Peyer's patch (tissue), 4 donors: ENCODE measurements at places on chromosomes 7 and 10.

DNA sequence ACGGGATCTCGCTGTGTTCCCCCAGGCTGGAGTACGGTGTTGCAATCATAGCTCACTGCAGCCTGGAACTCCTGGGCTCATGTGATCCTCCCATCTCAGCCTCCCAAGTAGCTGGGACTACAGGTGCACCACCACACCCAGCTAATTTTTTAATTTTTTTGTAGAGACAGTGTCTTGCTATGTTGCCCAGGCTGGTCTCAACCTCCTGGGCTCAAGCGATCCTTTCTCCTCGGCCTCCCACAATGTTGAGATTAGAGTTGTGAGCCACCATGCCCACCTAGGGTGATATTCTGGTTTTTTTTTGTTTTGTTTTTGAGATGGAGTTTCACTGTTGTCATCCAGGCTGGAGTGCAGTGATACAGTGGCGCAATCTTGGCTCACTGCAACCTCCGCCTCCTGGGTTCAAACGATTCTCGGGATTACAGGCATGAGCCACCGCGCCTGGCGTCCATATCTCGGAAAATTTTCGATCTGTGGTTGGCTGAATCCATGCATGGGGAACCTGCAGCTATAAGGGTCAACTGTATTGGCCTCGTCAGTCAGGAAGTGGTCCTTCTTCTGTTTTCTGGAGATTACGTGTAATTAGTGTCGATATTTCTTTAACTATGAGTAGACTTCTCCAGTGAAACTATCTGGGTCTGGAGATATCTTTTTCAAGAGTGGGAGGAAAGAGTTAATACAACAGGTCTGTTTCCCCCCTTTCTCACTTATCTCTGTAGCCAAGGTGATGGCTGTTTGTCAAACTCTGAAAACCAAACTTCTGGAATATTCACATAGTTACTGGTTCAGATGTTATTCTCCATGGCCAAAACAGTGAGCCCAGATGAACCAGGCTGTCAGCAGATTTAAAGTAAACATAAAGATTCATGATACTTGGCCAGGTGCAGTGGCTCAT, 21.0 kb upstream of the FIS1 start:
- no peak for DNase-seq

GRCh38 chr7:44201813-44202212, 1.0 kb downstream of the YKT6 start:
- no peak for DNase-seq

DNA sequence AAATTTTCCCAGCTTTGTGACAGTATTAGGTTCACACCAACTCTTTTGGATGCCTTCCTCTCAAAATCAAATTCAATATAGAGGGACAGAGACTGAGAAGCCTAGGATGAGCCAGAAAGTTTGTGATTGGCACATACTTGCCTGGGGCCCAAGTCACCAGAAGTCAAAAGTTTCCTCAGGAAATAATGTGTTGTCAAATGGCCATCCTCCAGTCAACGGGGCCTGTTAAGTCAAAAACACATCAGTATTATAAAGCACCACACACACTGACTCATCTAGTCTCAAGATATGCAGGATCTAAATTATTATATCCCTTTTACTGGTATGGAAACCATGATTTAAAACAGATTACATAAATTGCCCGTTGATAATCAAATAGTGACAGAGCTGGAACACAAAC, 158.1 kb downstream of the AHR start:
- DNase-seq, result no peak

- DNase-seq, result no peak
These were observed 75.5 kb downstream of the DGKI start for GRCh38 chr7:137771273-137771672.

DNA sequence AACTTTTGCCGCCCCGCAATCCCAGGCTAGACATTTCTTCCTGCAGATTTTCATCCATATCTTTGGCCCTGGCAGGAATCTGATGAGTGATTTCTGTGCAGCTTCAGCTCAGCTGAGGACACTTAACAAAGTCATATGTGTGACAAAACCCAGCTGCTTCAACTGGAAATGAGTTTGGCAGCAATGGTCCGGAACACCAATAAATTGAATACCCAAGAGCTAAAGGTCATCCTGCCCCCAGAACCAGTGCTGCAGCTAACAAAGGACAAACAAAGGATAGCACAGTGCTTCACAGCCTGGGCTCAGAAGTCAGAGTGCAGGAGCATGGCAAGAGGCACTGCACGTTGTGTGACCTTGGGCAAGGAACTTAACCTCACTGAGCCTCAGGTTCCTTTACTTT, 40.0 kb upstream of the TRIL start:
- no peak for DNase-seq

DNA sequence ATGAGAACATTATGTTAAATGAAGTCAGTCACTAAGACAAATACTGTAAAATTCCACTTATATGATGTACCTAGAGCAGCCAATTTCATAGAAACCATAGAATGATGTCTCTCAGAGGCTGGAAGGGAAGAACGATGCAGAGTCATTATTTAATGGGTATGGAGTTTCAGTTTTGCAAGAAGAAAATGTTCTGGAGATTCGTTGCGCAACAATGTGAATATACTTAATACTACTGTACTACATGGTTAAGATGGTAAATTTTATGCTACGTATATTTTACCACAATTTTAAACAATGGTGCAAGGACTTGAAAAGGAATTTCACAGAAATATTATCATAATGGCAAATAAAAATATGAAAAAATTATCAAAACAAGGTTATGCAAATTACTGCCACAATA, 972.6 kb downstream of the KCNMA1 start:
- DNase-seq, result no peak

GRCh38 chr10:97215619-97216260, 30.0 kb upstream of the SLIT1 start:
- DNase-seq, result no peak

DNA sequence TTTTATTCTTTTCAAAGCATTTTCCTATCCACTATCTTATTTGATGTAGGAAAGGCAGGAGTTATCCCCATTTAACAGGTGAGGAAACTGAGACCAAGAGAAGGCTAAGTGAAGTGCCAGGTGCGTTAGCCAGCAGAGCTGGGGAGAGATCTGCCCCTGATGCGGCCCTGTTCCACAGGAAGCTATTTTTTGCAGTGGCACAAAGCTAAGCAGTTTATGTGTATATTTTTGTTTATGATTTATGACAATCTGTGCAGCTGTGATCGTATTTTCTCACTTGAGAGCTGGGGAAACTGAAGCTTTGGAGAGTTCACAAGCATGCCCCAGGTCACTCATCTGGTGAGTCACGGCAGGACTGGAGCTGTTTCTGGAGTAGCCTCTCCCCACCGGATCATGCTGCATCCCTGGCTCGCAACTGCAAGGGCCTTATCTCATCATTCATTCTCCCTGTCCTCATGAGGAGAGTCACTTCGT, 38.8 kb downstream of the SLC29A3 start:
- DNase-seq, result no peak

GRCh38 chr7:131241386-131241785, 86.3 kb upstream of the MKLN1 start:
- no peak for DNase-seq

DNA sequence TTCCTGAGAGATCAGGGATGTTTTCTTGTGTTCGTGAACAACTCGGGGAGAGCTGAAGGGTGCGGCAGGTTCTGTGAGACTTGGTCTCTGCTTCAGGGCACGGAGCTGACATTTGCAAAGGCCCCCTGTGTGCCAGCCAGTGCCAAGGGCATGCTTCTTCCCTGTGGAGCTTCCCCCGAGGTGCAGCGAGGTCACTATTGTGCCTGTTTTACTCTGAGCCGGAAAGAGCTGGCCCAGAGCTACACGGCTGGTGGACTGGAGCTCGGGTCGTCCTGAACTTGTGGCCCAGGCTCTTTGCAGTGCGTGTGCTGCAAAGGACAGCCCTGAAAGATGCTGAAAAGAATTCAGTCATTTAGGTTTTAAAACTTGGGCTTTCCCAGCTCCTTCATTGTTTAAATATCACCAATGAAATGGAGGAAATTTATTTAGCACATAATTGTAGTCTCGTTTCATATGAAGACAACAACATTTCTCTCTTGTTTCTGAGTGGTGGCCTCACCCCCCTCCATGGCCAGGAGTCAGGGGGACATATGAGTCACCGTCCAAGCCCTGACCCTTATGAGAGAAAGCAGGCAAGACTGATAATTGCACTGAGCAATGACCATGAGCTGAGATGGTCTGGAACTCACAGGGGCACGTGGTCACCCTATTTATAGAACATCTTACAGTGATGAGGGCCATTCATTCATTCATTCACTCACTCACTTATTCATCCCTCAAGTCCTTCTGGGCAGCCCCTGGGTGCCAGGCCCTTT, 102.6 kb downstream of the PTPRE start:
- no peak for DNase-seq

DNA sequence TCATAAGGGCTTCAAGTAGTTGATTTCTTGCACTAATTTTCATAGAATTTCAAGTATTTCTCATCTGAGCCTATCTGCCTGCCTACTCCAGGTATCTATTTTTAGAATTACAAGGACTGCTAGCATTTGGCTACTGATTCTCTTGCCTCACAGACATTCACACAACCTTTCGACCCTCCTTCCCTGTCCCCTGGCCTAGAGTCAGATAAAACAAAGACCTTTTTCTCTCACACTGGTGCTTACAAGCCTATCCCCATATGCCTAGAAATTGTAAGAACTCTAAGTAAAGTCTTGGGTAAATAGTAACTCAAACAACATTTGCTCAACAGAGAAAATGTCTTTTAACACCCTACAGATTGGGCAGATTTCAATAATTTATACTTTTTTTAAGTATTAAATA, 6.3 kb downstream of the GPAM start:
- no peak for DNase-seq

DNA sequence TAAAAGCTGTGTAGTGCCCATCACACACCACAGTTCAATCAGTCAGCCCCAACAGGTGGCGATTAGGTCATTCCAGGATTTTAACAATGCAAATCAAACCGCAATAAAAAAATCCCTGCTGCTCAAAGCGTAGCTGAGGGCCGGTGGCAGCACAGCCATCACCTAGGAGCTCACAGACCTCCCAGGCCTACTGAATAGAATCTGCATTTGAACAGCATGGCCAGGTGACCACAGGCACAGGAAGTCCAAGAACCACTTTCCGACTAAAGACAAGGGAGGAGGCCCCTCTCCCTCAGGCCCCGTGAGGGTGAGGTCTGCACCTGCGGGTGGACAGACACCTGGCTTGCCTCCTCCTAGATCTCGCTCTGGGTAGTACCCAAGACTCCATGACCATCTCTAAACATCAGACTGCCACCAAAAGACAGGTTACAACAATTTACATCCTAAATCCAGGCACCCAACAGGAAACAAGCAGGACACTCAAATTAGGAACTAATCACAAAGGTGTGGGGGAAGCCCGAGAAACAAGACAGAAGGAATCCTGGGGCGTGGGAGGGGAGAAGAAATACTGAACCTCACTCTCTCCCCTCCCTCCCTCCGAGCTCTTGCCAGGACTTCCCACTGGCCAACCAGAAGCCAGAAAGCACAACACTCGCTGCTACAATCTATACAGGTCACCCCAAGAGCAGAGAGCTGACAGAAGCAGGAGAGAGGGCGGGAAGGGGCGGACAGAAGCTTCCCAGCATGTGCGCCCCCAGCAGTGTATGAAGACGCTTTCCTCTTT, 19.2 kb downstream of the GNA12 start:
- peak; percentile 66 for DNase-seq

- DNase-seq, result no peak
These were observed 356.5 kb upstream of the ZNF32 start for GRCh38 chr10:44004913-44005787.

GRCh38 chr7:12623885-12624498, 53.5 kb downstream of the SCIN start:
- no peak for DNase-seq

DNA sequence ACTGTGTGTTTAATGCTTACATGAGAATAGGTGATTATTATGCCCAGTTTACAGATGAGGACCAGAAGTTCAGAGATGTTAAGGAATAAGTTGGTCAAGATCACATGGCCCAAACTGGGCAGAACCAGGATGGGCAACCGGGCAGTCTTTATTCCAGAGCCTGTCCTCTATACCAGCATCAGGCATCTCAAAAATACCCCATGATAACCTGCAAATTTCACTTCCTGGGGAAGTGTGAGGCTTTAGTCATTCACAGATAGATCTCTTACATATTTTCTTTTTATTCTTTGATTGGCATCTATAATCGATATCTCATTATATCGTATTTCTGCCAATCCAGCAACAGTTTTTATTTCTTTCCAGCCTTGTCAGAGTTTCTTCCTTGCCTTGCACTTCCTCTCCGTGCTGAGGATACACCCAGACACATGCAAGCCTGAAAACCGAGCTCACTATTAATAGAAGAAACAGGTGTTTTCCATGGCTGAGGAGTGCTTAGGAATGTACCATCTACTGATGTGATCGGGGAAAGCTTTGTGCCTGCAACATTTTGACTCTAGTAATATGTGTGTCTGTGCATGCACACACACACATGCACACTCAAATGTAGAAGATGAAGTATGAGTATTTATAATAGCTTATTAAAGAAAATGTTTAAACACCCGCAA, 82.4 kb downstream of the CREM start:
- DNase-seq, result no peak

DNA sequence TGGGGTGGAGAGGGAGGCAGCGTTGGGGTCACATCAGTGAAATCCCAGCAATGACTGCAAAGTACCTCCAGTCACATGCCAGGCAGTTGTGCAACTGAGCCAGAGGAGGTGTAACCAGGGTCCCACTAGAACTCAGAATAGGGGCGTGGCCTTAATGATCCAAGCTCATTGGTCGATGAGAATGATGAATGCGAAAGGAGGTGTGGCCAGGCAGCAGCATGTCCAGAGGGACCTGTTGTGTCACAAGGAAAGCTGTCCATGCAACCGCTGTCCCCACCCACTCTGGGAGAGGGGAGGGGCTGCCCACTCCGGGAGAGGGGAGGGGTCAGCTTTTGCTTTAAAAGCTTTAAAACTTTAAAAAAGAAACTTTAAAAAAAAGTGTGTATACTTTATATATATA, 25.3 kb upstream of the MTPAP start:
- DNase-seq, result no peak

- no peak for DNase-seq
These were observed 154.3 kb downstream of the ELAPOR2 start for GRCh38 chr7:86904949-86905834.

DNA sequence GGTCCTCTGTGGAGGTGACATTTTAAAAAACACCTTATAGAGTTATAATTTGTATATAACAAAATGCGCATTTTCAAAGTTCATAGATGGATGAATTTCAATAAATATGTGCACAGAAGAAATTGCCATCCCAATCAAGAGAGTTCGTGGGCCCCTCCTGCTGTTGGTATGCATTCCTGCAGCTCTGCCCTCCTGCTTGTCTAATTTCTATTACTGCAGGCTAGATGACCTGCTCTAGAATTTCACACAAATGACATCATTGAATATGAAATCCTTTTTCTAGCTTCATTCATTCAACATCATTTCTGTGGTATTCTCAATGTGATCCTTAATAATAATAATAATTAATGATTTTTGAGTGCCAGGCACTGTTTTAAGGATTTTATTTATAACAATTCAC, 348.2 kb downstream of the SDK1 start:
- no peak for DNase-seq

- no peak for DNase-seq
These were observed 202.0 kb upstream of the DGKB start for GRCh38 chr7:15104411-15105092.

GRCh38 chr7:83119026-83119382, 43.7 kb downstream of the PCLO start:
- DNase-seq, result no peak

GRCh38 chr7:108576116-108576515, 6.4 kb downstream of the DNAJB9 start:
- DNase-seq, result no peak
